AG09319 (cell line): ENCODE measurements at places on chromosomes 3 and 15.

DNA sequence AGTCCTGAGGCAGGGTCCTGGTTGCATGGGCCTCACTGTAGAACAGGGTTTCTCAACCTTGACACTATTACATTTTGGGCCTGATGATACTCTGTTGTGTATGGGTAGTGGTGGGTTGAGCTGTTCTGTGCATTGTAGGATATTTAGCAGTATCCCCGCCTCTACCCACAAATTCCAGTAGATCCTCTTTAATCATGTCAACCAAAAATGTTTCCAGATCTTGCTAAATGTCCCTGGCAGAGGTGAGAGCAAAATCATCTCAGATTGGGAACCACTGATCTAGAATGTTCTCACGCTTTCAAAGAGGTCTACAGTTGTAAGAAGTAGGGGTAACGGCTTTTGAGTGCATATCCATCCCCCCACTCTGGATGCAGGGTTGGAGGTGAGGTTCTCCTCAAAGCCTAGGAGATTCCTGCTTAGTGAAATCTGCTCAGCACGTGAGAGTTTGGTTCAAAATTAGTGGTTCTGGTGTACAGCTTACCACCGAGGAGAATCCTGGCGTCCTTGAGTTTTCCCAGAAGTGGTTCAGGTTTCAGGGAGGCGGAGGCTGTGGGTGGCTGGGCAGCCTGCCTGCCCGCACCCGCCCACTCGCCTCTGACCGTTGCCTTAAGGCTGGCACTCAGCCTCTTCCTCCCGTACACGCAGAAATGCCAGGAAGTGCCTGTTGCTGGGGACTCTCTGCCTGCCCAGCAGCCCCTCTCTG lies 5.3 kb downstream of the ACVR2B start:
- DNase-seq: peak; percentile 69

GRCh38 chr3:53256704-53257055 lies 858 bp upstream of the TKT start:
- no peak for DNase-seq

DNA sequence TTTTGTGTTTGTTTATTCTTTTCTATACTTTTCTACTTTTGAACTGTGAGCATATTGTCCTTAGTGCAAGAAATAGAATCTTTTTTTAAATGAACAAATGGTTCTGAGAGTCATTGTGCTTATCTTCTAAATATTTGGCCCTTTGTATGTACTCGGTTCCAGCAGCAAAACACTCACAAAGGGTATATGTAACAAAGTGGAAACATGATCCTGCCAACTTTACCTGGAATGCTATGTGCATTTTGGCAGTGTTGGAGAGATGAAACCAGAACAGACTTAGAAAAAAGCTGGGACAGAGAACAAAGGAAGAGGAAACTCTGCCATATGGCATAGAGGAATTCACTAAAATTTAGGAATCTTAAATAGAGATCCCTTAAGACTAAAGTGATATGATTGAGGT lies 150.1 kb downstream of the FGF12 start:
- DNase-seq: no peak

GRCh38 chr3:66615643-66616301 lies 115.0 kb upstream of the LRIG1 start:
- no peak for DNase-seq

DNA sequence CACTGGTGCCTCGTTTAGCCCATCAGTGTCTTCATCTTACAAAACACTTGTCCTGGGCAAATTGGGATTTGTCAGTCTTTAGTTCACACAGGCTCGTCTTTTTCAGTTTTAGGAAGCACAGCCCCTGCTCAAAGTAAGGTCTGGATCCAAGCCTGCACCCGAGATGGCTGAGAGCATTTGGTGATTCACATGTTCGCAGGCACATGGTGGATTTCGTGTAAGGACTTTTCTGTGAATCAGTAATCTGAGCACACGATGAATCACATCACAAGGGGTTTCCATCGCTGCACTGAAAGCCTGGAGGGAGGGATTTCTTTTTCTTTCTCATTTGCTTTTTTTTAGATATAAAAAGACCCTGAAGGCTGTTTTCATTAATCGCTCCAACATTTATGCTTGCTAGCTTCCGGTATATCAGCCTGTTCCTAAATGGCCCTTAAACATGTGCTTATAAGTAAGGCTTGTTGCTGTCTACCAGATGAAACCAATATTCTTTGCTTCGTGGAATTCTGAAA lies 435.6 kb upstream of the ATP10A start:
- DNase-seq: no peak

DNA sequence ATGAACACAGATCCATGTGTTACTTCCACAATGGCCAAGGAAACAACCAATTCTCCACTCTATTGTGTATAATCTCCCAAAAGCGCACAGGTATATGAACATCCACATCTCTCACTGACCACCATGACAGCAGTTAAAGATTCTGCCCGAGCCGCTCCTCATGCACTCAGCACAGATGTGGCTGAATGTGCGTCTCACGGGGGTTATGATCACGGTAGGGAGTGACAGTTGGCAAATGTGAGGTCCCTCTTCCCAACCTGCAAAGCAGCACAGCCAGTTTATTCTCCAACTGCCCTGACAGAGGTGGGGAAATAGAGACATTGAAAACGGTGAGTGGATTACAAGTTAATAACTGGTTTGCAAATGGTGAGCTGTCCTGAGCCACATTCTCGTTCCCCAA lies 17.6 kb downstream of the FOXP1 start:
- DNase-seq: no peak

GRCh38 chr15:74842581-74843444 lies at the start of gene ULK3:
Gene ULK3 (minus strand): TSS chr15:74843156. CDS start chr15:74843105, 51 bp downstream.
- DNase-seq: peak; percentile 41

DNA sequence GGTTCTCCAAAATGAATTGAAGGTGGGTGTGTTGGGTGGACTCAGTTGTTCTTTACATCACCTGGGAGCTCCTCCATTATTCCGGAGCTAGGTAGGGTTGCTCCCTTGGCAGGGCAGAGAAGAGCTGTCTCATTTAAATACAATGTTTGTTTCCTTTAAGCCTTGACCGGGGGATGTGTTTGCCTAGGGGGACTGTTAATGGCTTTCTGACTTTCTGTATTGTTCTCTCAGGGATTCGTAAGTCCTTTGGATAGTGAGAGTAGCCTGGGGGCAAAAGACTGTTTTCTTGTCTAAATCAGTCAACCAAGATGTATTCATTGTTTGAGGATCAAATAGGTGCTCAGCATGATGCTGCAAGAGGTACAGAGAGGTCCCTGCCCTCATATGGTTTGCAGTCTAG lies 71.1 kb downstream of the CDAN1 start:
- no peak for DNase-seq

DNA sequence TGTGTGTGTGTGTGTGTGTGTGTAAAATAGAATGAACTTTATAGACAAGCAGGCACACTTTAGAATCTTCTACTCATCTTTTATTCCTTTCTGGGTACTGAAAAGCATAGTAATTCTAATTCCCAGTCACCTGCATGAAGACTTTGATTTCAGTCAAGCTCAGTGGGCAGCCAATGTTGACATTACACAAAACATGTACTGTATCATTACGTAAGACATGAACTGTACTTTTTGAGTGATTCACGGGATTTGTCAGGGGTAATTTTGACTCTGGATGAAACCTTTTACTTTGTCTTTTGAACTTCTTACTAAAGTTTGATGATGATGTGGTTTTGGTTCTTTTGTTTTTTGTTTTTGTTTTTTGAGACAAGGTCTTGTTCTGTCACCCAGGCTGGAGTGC lies 38.8 kb downstream of the PTPRG start:
- no peak for DNase-seq

- DNase-seq: no peak
These were observed 37.0 kb downstream of the PCNP start for GRCh38 chr3:101611023-101611422.

DNA sequence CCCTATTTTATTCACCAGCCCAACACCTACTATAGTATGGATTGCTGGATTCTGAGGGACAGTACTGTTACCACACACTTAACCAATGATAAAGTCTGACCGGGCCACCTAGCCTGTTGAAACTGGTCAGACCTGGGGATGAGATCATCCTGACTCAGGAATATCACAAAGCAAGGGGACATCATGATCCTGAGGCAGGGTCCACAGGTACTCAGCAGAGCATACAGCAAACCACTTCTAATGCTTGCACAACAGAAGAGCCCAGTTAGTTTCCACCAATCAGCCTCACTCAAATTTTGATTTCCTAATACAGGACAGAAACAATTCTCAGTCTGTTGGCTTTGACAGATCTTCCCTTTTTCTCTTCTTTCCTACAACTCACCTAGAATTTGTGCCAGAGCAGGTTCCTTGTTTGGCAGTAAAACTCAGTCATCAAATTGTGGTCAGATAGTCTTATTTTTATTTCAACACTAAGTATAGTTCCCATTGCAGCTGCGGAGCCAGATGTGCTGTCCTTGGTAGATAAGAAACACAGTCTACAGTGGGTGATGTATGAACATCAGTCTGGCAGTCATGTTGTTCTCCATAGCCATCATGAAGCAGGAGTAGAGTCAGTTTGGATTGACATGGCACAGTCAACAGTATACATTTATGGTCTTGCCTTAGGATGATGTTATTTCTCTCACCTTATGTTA lies 90.1 kb upstream of the PRR23C start:
- DNase-seq: no peak

DNA sequence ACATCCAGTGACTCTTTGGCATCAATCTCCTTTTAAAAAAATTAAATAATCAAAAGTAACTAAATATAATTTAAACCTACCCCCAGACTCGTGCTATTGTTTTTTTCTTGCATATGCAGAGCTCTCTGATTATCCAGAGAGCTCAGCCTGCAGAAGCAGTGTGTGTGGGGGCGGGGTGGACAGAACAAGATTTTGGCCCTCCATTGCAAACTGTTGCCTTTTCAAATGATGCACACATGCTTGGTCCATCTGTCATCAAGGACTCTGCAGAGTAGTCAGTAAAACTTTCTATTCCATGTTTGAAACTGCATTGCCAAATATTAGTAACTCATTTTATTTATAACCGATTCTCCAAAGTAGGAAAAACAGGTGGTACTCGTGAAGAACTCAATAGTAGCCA lies 28.6 kb upstream of the STXBP5L start:
- no peak for DNase-seq

- DNase-seq: no peak
These were observed 22.2 kb upstream of the NRROS start for GRCh38 chr3:196617256-196617655.

- DNase-seq: no peak
These were observed 498.9 kb upstream of the TPRG1 start for GRCh38 chr3:188672840-188673239.

DNA sequence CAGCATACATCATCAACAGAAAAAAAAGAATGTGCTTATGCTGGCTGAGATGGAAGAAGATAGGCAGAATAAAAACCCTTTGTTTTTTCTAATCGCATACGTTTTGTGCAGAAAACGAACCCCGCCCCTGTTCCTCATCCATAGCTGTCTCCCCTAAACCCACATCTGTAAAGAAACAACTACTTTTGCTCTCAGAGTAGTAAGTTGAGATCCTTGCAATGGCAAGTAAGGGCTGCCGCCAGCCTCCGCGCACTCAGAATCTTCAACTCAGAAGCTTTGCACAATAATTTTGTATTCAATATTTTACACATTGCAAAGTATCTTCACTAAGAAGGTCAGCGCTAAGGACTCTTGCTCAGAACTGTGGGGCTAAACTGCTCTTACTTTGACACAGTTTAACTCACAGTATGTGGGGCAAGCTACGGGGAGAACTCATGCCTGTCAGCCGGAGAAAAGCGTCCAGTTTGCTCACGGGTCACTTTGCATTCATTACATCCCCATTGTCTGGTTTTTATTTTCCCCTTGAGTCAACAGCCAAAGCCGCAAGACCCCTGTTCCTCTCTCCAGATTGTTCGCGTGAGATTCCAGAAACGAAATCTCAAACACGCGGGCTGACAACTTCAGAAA lies 1.0 kb downstream of the LYSMD4 start:
- DNase-seq: peak; percentile 12

GRCh38 chr3:140602781-140603180 lies 75.1 kb upstream of the TRIM42 start:
- DNase-seq: no peak

- DNase-seq: no peak
These were observed 85.7 kb downstream of the ST6GAL1 start for GRCh38 chr3:187015903-187016638.

- no peak for DNase-seq
These were observed 7.0 kb upstream of the UBE2Q2 start for GRCh38 chr15:75835990-75836958.

DNA sequence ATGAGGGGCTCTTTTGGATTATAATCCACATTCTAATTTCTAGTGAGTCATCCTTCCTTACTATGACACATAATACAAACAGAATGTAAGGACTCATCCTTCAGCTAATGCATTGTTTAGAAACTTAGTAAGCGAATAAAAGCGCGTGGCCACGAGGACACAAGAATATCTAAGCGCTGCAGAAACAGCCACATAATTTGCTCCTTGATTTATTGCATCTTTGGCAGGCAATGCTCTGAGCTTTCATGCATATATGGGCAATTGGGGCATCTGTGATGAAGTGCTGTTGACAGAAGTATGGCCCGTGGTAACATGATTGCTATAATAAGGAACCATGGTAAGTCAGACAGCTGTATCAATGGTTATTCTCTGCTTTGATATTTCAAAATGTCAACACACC lies 191.3 kb upstream of the ZNF385D start:
- no peak for DNase-seq

GRCh38 chr3:186815435-186815834 lies 9.2 kb upstream of the RFC4 start:
- no peak for DNase-seq

DNA sequence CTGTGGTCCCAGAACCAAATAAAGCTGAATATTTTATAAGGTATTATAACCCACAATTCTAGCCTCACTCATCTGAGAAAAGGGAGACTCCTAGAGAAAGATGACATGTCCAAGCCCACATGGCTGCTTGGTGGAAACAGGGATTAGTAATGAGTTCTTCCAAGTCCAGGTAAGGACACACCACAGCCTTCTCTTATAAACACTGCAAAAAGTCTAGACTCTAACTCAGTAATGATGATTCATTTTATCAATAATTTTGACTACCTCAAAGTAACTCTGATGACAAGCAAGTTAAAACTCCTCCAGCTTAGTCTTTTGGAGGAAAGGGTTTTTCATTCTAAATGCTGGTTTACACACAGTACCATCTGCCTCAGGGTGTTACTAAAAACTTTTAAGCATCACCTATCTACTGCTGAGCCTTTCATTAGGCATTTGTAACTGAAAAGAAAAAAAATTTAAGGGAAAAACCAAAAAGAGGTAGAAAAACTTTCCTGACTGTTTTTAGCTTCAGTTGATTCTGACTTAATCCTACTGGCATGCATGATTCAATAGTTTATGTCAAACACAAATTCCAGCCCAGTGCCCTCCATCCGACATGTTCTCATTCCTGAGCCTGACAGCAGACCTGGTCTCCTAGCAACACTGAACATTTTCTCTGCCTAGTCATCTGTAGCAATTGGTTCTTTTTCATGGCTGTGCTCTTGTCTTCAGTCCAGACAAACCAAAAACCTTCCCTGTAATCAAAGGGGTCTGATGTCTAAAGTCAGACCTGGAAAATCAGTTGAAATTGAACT lies 43.9 kb downstream of the P3H2 start:
- peak; percentile 89 for DNase-seq

GRCh38 chr15:68055224-68055705 lies 1.1 kb downstream of the PIAS1 start:
- DNase-seq: no peak

GRCh38 chr3:156659260-156659659 lies 15.1 kb upstream of the TIPARP start:
- DNase-seq: no peak

GRCh38 chr3:11076711-11077110 lies 77.6 kb upstream of the HRH1 start:
- DNase-seq: no peak

- no peak for DNase-seq
These were observed 13.5 kb downstream of the MCCC1 start for GRCh38 chr3:183085634-183086390.

GRCh38 chr15:38878026-38878425 lies 313.4 kb upstream of the RASGRP1 start:
- no peak for DNase-seq

GRCh38 chr15:55587321-55588069 lies 650 bp downstream of the PYGO1 start:
- no peak for DNase-seq
